ENCODE measurements at places on chromosomes 13 and 19.
A peak's percentile ranks its signal among the peaks of the same experiment; 100 is the strongest.

GRCh38 chr19:4970558-4971423 is 1.9 kb downstream of the KDM4B start:
- no peak for DNase-seq

- no peak for DNase-seq
Observed at GRCh38 chr13:41938918-41939317, 22.0 kb downstream of the VWA8 start.

DNA sequence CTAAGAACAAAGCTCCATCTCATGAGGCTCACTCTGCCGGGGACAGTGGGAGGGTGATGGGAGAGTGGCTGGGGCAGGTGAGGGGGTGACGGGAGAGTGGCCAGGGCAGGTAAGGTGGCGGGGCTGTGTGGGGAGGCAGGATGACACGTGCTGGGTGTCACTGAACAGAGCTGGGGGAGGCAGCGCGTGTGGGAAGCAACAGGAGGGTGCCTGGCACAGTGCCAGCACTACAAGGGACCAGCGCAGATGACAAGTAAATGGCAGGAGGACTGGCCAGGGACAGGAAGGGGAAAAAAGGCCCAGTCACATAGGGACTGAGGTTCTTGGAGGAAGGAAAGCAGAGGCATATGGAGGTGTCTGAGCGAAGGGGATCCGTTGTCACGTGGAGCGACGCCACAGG is 129.9 kb downstream of the RNF17 start:
- DNase-seq: no peak

DNA sequence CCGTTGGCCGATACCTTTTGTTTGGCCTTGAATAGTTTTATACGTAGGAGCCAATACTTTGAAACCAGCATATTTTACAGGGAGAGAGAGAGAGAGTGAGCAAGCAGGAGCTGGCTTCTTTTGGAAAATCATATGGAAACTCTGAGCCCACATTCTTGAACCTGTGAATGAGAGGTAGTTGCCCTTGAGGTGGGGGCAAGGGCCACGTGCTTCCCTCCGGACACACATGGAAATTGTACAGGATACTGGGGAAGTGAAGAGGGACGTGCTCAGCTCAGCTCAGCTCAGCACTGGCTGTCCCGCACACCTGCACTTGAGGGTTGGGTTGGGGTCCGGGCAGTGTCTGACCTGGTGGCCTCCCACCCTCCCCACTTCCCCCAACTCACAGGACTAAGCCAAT is 68.3 kb downstream of the SPRYD7 start:
- no peak for DNase-seq

DNA sequence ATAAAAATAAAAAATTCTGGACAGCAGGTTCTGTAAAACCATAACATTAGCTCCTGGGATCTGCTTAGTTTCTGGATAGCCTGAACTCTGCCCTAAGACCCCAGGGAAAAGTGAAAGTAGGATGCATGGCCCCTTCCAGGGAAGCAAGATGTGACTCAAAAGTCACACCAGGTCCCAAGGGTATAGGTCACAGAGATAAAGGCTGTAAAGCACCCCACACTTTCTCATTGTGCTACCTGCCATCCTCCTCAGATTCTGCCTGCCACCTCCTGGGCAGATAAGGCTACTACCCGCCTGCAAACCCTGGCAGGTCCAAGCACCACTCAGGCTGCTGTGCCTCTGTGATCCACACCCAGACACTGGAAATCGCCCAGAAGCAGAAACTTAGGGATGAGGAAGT is 20.6 kb downstream of the FFAR2 start:
- no peak for DNase-seq

DNA sequence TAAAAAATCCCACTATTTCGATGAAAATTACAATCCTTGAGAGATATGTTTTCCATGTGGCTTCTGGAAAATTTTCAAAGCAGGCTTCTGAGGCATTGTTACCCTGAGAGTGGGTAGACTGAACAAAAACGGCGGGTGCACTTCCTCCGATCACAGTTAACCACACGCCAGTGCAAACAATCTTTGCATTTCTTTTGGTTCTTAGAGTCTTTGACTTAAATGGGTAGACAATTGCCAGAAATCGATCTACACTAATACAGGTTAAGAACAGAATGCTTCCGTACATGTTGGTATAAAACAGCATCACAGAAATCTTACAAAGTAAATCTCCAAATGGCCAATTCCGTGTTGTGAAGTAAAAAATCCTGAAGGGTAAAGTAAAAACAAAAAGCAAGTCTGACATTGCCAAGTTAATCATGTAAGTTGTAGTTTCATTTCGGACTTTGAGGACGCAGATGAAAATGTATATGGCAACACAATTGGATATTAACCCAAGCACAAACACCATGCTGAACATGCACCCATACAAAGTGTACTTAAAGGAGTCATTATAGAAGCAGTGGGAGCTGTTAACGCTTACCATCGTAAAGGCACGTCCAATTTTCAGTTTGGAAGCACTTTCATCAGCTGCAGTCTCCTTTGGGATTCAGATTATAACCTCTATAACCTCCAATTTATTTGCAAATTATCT is 927 bp downstream of the LPAR6 start:
- no peak for DNase-seq

DNA sequence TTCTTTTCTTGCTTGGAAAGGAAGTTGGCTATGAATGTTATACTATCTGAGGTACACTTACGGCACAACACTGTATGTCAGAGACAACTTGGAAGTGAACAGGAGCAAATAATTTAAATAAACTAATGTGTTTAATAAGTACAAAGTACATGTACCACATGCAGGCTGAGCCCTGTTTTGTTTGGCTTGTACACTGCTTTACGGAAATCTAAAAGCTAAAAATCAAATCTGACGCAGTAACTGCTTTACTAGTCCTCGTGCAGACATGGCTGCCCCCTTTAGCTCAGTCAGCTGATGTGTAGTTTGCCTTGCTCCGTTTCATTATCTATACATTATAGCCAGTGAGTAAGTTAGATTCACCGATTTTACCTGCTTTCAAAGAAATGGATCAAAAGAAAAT is 36.5 kb downstream of the TDRD3 start:
- DNase-seq: no peak

DNA sequence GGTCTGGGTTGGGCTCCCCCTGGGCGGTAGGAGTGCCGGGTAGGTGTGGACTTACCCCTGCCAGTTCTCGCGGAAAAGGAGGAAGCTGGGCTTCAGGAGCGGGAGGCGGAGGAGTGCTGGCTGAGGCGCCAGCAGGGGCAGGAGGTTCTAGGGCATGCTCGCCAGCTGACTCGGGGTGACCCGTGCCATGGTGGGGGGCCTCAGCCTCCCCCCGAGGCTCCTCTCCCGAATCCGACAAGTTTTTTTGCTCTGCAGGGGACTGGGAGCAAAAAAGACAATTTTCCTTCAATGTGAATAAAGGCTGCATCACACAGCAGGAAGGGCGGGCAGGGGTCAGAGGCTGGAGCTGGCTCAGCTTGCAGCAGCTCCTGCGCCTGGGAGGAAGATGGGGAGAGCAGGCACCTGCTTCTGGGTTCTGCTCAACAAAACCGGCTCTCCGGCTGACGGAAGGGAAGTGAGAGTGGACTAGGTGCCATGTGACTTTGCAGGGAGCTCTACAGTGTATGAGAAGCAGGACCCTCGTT is 26.5 kb downstream of the RANBP3 start:
- DNase-seq: no peak

DNA sequence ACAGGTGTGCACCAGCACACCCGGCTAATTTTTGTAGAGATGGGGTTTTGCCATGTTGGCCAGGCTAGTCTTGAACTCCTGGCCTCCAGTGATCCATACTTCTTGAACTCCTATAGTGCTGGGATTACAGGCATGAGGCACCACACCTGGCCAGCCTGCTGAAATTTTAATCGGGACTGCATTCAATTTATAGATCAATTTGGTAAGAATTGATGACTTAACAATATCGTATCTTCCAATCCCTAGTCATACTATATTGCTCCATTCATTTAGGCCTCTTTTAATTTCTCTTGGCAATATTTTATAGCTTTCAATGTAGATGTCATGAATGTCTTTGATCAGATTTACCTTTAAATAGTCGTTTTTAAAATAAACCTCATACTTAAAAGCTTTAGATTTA is 5.6 kb upstream of the ZNF45 start:
- DNase-seq: no peak

DNA sequence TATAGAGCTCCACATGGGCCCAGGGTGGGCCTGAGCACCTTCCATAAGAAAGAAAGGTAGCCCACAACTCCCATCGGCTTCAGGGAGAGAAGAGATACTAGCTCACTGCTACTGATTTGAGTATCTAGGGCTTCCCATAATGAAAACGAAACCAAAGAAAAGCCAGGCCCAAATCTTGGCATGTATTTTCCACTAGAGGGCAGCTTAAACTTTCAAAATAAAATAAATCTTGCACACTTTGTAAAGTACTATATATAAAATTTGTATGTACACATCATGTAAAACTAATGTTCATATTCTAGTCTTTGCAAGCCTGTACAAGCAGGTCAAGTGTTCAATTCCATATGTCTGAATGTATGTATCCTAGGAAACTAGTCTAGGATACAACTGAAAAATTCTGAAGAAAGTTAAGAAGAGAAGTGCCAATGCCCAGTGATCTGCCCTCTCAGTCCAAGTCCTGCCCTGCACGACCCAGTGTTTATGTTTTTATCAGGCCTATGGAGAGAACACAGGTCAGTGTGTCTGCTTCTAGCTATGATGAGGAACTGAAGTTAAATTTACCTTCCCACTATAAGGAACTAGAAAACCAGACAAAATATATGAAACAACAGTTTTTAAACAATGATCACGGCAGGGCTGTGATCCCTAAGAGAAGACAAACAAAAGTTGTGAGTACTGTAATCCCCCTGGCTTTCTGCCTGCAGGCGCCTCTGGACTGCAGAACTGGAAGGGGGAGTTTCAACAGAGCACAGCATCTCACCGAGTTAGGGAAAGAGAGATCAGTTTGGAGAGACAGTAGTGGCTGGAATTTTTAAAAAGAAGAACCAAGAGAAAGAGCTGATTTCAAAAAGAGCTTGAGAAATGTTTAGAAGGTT is 475.7 kb downstream of the UQCRFS1 start:
- DNase-seq: no peak

DNA sequence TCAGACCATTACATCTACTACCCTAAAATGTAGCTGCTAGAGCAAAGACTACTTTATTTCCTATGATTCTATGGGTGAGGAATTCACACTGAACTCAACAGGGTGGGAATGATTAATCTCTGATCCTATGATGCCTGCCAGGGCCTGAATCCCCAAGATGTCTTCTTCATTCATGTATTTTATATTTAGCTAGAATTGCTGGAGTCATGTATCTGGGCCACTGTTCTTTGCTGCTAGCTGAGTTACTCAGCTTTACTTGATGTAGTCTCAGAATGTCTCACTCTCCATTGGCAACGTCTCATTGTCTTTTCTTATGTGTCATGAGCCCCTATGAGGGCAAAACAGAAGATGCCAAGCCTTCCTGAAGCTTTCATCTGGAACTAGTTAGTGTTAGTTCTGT is 21.1 kb downstream of the ZNF582 start:
- DNase-seq: no peak

DNA sequence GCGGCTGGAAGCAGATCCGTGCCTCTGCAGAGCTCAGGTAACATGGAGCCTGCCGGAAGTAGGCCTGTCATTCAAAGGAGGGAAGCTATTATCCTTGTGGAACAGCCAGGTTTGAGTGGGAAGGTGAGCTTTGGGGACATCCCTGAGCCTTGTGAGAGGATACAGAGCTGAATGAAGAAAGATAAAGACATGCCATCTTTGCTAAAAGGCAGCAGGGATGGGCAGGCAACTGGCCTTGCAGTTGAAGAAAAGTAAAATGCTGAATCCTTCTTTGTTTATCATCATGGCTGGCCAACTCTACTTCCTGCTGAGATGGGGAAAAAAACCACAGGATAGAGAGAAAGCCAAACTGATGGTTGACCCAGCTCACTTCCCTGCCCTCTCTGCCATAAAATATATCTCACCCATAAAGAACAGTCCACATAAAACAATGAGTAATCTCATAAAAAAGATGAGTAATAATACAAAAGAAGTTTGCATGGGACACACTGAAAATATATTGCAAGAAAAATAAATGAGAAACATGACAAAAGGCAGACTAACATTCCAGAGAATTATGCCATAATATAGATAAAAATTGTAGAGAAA is 226.3 kb downstream of the DLEU7 start:
- no peak for DNase-seq

- DNase-seq: no peak
Observed at GRCh38 chr13:95153647-95154412, 147.4 kb downstream of the ABCC4 start.

- DNase-seq: no peak
Observed at GRCh38 chr13:48266701-48267639, 34.0 kb downstream of the ITM2B start.

- peak; percentile 45 for DNase-seq
Observed at GRCh38 chr19:18507021-18507726, 14.7 kb downstream of the ELL start.

- no peak for DNase-seq
Observed at GRCh38 chr13:24038841-24039330, 121.6 kb upstream of the SPATA13 start.

Data from CMK (cell line).